Activated CD4-positive, alpha-beta T cell treated with anti-CD3 and anti-CD28 coated beads, Interleukin-2, amount 50 U/mL, for 16 hours (primary cell): ENCODE measurements at places on chromosomes 16 and 17.

- no peak for DNase-seq
Measured at GRCh38 chr16:15879255-15879811, 9.1 kb downstream of the CEP20 start.

- no peak for DNase-seq
Measured at GRCh38 chr17:71405101-71405500, 715.7 kb upstream of the SOX9 start.

DNA sequence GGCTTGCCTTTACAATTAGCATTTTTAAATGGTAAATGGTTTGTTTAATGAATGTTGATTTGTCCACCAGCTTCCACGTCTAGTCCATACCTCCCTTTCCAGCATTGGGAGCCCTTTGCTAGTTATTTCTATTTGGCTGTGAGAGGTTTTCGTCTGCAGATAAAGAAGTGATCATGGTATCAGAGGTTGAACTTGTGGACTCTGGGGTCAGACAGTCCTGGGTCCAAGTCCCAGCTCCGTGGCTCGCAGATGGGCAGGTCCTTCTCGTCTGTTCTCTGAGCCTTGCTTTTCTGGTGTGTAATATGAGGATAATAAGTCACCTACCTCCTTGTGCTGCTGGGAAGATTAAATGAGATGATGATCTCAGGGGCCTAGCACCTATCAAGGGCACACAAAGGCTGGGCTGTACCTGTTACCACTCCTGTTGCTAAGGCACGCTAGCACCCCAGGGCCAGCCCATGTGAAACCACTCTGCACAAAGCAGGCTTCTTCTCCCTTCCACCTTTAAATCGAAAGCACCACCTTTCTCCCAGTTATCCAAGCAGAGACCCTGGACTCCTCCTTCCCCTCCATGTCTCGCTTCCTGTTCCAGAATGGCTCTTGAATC, 103.9 kb downstream of the GNAO1 start:
- no peak for DNase-seq

GRCh38 chr17:30599428-30600059, 122.3 kb downstream of the GOSR1 start:
- no peak for DNase-seq

DNA sequence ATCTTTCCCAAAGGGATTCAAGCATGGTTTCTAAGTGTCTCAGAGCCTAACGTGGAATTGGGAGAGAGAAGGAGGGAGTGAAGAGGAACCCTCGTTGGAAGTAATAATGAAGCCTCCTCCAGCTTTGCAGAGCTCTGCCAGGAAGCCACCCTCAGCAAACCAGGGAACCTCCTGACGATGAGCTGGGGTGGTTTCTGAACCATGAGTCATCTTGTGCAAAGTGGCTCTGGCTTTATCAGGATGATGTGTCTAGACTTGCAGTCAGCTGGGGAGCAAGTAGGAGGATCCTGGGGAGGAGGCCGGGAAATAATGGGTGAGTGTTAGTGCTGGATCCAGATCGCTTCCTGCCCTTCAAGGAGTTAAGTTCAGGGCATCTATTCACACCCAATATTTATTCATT, 191.7 kb upstream of the RBFOX1 start:
- DNase-seq = no peak

- DNase-seq = no peak
Measured at GRCh38 chr17:16875662-16876061, 96.3 kb downstream of the TNFRSF13B start.

GRCh38 chr17:29054835-29055234, 11.9 kb downstream of the PIPOX start:
- DNase-seq = no peak

GRCh38 chr16:30777591-30778297, 9.3 kb downstream of the ZNF629 start:
- DNase-seq = no peak
